CD8-positive, alpha-beta T cell (primary cell): ENCODE measurements at places on chromosomes 13 and 19.

DNA sequence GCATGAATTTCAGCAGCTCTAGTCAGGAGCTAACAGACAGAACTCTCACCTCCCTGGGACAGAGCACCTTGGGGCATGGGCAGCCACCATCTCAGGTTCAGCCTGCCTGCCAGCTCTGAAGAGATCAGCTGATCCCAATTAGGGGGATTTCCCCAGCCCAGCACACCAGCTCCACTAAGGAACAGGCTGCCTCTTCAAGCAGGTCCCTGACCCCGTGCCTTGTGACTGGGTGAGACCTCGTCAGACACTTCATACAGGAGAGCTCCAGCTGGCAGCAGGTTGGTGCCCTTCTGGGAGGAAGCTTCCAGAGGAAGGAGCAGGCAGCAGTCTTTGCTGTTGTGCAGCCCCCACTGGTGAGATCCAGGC, 84.5 kb upstream of the UFM1 start:
- DNase-seq = no peak

- DNase-seq = no peak
Measured at GRCh38 chr13:68816715-68817114, 1290.9 kb upstream of the ATXN8OS start.

GRCh38 chr19:33514885-33515551, 6.6 kb downstream of the PEPD start:
- DNase-seq = no peak

GRCh38 chr19:32464279-32464678, 58.7 kb downstream of the DPY19L3 start:
- DNase-seq = no peak

DNA sequence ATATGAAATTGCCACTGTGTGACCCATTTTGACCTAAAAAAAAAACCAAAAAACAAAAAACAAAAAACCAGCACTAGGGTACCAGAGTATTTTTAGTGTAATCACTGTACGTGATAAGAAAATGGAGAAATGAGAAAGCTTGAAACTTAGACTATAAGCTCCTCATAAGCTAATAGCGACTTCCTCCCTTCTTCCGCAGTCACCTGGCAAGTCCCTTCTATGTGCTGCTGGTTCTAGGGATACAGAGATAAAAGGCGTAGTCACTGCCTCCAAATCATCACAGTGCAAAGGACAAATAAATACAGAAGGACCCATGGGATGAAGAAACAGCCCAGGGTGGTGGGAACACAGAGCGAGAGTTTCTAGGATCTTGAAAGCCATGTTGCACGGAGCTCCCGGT, 190.3 kb downstream of the TM9SF2 start:
- no peak for DNase-seq

DNA sequence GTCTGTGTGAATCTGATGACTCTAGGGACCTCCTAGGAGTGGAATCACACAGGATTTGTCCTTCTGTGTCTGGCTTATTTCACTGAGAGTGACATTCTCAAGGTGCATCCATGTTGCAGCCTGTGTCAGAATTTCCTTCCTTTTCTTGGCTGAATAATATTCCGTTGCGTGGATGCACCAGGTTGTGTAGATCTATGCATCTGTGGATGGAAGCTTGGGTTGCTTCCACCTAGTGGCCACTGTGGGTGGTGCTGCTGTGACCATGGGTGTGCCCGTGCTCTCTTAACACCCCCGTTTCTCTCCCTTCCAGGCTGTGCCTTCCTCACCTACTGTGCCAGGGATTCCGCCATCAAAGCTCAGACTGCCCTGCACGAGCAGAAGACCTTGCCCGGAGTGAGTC, 26.2 kb downstream of the CELF5 start:
- DNase-seq = peak; percentile 52

- DNase-seq = no peak
Measured at GRCh38 chr19:49210901-49211451, 53.4 kb downstream of the TRPM4 start.

GRCh38 chr13:39341251-39341650, 261.7 kb downstream of the LHFPL6 start:
- DNase-seq = no peak

DNA sequence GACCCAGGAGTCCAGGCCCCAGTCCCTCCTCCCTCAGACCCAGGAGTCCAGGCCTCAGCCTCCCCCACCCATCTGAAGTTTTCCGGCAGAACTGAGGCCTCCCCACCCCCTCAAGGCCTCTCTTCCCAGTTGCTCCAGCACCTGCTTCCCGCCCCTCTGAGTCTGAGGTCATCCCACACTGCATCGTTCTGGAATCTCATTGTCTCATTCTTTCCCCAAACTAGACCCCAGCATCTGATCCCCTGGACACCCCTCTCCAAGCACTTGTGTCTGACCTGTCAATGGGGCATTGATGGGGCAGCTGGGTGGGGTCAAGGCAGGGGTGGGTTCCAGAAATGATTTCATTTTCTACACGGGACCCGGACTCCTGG, 793 bp upstream of the SBK2 start:
- DNase-seq = no peak

- peak; percentile 49 for DNase-seq
Measured at GRCh38 chr19:2461751-2462634, 5.2 kb upstream of the LMNB2 start.

DNA sequence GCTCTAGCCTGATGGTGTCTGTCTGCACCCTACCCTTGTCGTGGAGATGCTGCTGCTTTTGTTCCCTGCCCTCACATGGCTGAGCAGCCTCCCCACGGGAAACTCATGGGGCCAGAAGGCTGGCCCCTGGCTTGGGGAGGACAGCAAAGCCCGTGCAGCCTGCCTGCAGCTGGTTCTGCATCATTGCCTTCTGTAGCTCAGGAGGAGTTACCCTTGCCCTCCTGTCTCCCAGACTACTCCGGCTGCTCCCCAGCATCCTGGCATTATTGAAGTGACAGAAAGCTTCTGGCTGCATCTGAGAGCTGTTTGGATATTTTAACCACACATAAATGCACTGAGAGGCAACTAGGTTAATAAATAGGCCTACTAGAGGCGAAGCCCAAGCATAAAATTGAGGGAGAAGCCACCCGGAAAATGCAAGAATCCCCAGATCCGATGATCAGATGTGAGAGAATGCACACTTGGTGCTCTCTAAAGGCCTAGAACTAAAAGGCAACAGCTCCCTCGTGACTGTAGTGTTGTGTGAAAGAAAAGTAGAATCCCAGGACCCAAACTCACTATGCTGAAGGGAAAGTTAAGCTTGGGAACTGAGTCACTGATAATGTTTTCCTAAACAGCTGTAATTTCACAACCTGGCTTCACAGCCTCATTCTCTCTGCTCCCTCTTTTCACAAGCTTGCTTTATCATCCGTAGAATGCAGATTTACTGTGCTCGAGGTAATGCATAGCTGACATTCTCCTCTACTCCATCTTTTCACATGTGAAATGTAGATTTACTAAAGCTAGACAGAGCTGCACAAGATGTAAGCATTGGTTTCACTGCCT, 110.8 kb downstream of the TNFRSF19 start:
- no peak for DNase-seq

DNA sequence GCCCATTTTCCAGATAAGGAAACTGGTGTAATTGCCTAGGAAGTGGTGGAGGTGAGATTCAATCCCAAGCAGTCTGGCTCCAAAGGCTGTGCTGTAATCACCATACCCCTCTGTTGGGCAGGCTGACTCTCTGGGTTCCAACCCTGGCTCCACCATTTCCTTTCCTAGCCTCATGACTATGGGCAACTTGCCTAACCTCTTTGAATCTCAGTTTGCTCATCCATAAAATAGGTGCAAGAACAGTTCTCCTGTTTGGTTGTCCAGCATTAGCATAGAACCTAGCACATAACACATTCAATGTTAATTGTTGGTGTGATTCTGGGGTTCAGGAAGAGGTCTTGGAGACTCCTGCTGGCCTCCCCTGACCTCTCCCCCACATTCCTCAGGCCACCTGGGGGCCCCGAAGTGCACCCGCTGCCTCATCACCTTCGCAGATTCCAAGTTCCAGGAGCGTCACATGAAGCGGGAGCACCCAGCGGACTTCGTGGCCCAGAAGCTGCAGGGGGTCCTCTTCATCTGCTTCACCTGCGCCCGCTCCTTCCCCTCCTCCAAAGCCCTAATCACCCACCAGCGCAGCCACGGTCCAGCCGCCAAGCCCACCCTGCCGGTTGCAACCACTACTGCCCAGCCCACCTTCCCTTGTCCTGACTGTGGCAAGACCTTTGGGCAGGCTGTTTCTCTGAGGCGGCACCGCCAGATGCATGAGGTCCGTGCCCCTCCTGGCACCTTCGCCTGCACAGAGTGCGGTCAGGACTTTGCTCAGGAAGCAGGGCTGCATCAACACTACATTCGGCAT, 2.2 kb downstream of the ZNF576 start:
- DNase-seq = no peak

DNA sequence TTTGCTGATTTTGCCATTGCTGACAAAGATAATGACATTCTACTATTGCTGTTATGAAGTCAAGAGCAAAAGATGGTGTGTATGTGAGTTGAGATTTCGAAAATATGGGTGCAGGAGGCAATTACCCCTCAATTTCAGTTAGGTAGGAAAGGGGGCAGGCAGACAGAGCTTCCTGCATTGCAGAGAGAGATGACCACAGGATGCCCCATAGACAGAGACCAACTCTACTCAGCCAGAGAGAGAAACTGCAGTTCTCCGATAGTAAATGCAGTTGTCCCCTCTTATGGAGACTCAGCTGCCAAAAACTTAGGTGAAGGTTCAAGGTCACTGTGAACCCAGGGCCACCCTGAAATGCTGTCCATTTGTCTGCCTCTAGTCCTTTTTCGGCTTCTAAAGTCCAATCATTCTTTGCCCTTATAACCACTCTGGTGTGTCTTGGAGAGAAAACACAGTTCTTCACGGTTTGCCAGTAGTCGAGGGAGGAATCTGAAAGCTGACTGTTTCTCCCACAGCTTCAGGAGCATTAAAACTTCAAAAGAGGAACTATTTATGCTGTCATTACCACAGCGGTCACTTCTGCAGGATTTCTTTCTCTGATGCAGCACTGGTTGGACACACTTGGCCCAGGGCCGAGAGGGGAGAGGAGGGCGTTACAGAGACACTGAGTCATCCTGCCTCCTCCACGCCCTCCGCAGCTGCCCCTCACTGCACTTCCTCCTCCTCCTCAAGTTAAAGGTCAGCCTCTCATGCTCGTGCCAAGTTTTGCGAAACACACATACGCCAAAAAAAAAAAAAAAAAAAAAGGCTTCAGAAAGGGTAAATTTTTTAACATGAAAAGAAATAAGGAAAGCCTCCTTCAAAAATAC, 264.3 kb downstream of the FOXO1 start:
- DNase-seq = peak; percentile 17

- DNase-seq = no peak
Measured at GRCh38 chr19:46347985-46348384, 1.1 kb downstream of the PPP5C start.

DNA sequence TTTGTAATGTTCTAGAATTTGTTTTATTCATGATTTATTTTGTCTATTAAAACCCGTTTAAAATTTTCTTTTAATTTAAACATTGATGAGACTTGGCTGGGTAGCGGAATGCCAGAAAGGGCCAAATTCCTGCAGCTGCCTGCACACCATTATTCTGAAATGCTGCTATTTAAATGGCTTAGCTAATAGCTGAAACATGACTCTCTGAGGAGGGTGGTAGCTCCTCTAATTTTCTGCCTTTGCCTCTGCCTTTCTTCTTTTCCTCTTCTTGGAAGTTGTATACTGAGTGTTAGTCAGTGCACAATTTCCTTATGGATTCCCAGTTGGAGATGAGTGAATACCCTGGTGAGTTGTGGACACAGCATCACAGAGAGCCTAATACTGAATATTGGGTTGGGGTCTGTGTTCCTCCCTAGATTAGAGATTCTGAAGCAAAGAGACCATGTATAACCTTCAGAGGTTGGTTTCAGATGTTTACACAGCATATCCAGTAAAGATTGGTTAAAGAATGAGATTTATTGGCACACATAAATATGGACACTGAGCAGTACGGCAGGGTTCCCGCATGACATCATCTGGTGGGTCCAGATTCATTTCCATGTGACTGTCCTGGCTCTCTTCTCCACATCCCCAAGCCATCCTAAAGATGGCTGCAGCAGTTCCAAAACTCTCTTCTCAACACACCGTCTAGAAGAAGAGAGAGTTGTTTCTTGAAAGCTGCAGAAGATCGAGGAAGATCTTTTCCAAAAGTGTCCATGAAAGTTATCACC, 55.9 kb downstream of the MTUS2 start:
- DNase-seq = no peak

- DNase-seq = peak; percentile 6
Measured at GRCh38 chr19:22882797-22883196, 50.7 kb downstream of the ZNF723 start.

- DNase-seq = no peak
Measured at GRCh38 chr19:19109601-19110000, 28.7 kb downstream of the TMEM161A start.

DNA sequence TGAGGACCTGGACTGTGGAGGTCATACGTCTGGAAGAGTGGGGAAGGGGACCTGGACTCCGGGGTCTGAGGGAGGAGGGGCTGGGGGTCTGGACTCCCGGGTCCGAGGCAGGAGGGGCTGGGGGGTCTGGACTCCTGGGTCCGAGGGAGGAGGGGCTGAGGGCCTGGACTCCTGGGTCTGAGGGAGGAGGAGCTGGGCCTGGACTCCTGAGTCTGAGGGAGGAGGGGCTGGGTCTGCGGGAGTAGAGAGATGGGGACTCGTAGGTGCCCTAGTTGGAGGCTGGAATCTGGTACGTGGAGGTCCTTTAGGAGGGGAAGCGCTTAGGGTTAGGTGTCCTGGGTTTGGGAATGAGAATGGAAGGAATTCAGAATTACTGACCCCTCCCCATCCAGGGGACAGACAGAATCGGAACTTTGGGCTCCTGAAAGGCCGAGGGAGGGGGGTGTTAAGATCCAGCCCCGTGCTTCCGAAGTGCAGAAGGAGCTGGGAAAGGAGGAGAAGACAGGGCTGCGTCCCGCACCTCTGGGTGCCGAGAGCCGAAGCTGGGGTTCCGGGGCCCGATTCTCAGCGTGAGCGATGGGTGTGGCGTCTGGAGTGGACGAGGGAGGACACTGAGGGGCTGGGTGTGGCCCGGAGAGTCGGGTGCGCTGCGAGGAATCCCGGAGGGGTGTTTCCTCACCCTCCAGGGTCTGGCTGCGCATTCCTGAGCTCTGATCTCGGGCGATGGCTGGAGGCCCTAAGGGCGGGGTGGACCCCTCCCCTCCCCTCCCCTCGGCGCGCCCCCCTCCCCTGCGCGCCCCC, 608 bp downstream of the MYADM start:
- DNase-seq = peak; percentile 74

GRCh38 chr13:101875091-101875490, 422.6 kb downstream of the ITGBL1 start:
- DNase-seq = no peak

DNA sequence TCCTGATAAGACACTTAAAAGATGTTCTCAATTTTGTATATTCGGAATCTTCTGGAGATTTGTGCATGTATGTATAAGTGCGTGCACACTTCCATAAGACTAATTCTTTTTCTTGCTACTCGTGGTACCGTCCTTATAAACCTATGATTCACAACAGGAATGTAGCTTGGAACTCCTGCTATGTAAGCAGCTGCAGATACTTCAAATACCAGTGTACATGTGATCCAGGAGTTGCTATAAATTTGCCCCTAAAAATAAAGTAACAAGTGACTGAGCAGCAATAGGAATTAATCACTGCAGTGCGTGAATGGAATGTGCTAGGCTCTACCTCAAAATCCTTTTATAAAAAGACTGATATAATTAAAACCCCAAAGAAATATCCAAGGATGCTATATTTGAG, 214.9 kb downstream of the KLF5 start:
- no peak for DNase-seq
